ENCODE measurements at places on chromosomes 1 and 21.

DNA sequence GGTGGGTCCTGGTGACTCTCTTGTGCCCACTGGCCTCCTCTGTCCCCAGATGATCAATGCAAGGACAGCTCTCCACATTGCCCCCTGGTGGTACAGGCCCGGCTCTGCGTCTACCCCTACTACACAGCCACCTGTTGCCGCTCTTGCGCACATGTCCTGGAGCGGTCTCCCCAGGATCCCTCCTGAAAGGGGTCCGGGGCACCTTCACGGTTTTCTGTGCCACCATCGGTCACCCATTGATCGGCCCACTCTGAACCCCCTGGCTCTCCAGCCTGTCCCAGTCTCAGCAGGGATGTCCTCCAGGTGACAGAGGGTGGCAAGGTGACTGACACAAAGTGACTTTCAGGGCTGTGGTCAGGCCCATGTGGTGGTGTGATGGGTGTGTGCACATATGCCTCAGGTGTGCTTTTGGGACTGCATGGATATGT is 10.8 kb downstream of the ADAMTSL4 start:
- peak; percentile 86 for DNase-seq

- no peak for DNase-seq
Observed at GRCh38 chr1:177907000-177907399, 62.9 kb downstream of the SEC16B start.

GRCh38 chr1:95548211-95548610 is 314.2 kb downstream of the RWDD3 start:
- no peak for DNase-seq

DNA sequence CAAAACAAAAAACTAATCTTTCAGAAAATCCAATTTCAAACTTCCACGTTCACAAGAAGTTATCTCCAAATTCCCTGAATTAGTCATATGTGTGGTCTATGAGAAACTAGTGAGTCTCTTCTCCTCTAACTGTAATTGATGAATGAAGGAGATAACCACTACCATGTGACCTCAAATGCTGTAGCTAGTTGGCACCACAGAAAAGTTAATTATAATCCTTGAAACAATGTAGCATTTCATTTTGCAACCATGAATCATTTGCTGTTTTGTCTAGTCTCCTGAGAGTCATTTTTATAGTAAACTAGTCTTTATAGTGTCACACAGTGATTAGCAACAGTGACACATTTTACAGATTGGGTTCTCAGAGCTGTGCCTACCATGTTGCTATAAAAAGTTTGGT is 287.5 kb downstream of the LRRIQ3 start:
- DNase-seq: no peak

- DNase-seq: no peak
Observed at GRCh38 chr1:75243124-75243523, 108.9 kb downstream of the LHX8 start.

DNA sequence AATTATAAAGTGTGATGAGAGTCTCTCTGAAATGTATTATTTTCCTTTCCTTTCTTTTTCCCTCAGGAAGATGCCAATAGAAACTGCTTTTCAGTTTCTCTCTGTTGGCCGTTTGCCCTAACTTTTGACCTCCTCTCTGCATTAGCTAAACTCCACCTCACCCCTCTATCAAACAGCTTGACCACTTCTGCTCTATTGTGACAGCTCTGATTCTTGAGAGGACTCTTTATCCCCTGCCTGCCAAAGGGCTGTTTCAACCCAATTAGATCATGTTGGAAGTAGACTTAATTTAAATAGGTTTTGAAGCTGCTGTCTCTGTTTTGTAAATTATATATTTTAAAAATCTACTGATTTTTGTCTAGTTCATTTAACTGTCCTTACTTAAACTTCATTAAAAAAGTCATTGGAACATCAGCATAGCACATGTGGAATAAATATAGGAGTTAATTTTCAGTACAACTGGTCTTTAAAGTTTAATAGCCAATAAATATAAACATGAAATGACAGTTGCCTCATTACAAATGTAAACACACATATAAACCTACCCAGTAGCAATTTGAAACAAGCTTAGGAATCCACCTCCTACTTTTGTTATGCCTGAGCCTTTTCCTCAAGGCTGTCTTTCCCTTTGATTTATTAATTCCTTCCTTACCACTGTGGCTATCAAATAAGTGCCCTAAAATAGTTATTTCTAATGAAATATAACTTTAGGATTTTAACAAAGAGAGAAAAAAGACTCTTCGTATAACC is 152.0 kb downstream of the CHRM3 start:
- DNase-seq: no peak

DNA sequence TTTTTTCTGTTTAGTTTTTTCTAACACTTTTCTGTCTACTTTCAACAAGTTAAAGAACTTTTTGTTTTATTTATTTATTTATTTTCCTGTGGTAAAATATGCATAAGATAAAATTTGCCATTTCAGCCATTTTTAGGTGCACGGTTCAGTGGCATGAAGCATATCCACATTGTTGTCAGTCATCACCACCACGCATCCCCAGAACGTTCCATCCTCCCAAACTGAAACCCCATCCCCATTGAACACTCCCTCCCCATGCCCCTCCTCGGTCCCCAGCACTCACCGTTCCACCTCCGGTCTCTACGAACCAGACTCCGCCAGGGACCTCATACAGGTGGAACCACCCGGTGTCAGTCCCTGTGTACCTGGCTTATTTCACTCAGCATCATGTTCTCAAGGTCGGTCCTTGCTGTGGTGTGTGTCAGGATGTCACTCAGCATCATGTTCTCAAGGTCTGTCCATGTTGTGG is 118.1 kb downstream of the SIK1 start:
- DNase-seq: no peak

GRCh38 chr1:93839753-93840152 is 39.3 kb downstream of the DNTTIP2 start:
- peak; percentile 29 for DNase-seq

All from activated CD4-positive, alpha-beta T cell treated with anti-CD3 and anti-CD28 coated beads, Interleukin-2, Interleukin-6, amounts not matched to agents 100 ng/mL and 50 ng/mL, durations not matched to agents 16 hours and 8 hours (primary cell).